Cerebellum (tissue), 4 donors: ENCODE measurements at places on chromosomes 5 and 9. TPM values are rescaled to one million over a fixed set of nuclear protein-coding genes. Genes with fewer than 3 reads are reported as not detected.
A peak's percentile ranks its signal among the peaks of the same experiment; 100 is the strongest.

- no peak for DNase-seq
These were observed 270.5 kb downstream of the SMARCA2 start for GRCh38 chr9:2285416-2286332.

- no peak for DNase-seq
These were observed 193.5 kb upstream of the RFX3 start for GRCh38 chr9:3719286-3719685.

DNA sequence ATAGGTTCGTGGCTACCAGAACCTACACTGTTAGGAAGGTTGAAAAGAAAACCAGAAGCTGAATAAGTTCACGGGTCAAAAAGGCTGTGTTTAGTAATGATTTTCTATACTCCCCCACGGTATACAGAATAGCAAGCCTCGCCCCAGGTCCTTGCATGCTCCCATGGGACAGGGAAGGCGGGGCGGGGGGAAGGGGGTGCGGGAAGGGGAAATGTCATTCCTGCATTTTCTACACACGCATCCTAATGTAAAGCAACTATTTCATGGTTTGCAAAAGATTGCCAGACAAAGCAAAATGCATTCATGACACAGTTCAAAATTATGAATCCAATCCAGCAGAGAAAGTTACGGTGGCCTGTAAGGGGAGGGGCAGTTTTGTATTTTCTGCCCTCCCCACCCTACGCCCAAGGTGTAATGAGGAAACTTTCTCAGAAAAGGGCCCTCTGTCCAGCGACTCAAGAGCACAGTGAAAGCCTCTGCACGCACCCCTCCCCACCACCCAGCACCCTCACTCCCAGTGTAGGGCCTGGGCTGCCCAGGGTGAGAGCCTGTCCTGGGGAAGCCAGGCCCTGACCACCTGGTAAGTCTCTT, 105.2 kb downstream of the ROR2 start:
- no peak for DNase-seq

GRCh38 chr5:73307645-73308355, 134.8 kb downstream of the TMEM174 start:
- no peak for DNase-seq

DNA sequence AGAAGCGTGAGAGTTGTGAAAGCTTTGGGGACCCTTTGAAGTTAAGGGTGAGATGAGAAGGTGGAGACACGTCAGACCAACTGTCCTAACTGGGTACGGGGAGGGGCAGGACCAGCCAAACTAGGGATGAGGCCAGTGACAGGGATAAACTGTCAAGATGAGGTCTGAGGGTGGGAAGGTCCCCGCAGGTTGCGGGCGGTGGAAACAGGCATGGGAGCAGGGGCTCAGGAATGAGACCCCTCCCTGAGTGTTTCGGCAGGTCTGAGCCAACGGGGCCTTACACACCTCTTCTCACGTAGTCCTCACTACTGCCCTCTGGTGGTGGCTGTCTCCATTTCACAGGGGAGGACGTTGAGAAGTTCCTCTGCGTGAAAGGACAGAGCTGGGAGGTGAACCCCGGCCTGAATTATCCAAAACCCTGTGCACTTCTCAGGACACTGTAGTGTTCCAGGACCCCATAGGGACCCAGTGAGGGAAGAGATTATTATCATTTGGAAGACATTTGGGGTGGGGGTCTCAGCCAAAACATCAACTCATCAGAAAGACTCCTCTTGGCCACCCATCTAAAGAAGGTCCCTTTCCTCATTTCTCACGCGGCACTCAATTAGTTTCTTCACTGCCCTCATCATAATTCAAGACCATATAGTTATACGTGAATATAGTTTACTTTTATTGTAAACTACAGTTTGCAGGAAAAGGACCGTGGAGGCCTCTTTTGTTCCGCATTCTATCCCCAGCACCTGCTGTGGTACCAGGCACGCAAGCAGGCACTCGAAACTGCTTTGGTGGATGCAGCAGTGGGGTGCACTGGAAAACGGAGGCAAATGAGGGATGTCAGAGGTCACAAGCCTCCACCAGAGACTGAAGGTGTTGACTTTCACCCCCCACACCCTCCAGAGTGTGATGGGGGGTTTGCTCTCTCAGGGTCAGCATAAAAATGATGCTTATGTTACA, 21.7 kb upstream of the NANS start:
- DNase-seq, result peak; percentile 86

Gene WDR55
- total RNA-seq, result 12.5 TPM

Gene WNT8A
- not detected for total RNA-seq

Gene SLC44A1
- 24.2 TPM for total RNA-seq
